ENCODE measurements at places on chromosomes 12 and 14.

DNA sequence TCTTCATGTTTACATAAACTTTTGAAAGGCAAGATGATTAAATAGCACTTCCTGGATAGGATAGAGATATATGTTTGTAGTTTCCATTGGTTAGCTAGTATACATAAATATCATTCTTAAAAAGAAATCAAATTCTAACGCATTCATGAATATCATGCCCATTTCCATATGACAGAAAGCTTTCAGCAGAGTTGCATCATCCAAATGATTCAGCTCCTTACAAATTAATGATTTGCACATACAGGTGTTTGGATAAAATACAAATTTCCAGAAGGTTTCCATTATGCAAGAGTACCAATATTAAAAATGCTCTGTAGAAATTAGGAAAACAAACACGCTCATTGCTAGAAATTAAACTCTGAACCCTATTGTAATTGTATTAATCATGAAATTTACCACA, 264.4 kb downstream of the FOXG1 start:
- DNase-seq = no peak

GRCh38 chr12:76094754-76095153, 10.3 kb upstream of the NAP1L1 start:
- DNase-seq = no peak

DNA sequence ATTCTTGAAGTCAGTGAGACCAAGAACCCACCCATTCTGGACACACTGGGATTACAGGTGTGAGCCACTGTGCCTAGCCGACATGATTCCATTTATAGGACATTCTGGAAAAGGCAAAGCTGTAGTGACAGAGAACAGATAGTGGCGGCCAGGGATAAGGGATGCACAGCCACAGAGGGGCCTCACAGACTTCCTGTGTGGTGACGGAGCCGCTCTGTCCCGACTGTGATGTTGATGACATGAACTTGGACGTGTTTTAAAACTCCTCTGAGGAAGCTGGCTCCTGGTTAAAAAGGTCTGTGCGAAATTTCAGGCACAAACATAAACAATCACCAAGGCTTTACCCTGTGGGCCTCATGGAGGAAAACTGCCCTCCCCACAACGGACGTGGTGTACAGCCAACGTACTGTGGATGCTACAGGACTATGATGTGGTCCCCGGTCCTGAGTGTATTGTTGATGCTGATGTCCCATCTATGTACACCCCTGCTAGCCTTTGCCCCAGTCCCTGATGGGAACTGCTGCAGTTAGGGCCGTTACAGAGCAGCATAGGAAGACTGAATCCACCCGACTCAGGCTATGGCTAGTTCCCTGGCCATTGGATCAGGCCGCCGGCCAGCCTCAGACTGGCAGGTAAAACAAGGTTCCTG, 15.9 kb downstream of the ZNF605 start:
- no peak for DNase-seq

DNA sequence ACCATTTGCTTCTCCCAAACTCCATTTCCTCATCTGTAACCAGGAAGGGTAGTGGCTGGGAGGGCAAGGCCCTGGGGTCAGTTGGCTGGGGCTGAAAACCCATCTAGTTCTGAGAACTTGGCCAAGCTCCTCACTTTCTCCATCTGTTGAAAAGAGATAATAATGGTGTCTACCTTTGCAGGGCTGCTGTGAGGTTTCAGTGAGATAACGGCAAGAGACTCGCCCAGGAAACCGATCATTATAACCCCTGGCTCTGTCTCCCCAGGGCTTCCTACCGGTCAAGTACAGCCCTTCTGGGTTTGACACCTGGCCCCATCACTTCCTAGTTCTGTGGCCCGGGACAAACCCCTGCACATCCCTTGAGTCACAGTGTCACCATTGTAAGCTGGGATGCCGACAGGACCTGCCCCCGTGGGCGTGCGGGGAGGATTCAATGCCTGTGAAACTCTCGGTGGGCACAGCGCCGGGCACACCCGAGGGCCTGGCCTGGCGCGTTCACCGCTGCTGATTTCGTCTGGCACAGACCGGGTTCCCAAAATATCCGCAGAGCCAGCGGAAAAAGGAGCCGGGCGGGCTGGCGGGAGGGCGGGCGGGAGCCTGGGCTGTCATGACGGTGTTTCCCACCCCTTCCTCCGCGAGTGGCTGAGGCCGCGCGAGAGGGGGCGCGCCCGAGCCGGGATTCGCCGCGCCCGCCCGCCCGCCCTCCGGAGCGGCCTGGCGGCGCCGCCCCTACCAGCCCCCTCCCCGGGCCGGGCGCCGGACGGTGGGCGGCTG, 4.4 kb downstream of the KMT5A start:
- DNase-seq = peak; percentile 95

GRCh38 chr12:87430444-87430843, 598.8 kb downstream of the C12orf50 start:
- no peak for DNase-seq

DNA sequence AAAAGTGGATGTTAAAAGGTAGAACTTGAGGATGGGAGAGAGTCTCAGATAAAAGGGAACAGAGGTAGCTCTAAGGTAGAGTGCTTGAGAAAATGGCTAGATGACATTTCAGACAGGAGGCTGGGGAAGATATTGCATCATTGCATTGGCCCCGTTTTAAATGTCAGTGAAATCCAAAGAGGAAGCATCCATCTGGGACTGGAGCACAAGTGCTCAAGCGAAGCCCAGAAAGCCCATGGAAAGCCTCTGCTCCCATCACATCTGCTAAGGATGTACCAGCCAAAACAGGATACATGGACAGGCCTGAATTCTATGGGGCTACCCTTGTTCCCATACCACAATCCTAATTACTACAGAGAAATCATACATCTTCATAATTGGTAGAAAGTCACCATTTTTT, 581.5 kb upstream of the TMEM132C start:
- DNase-seq = no peak

GRCh38 chr12:6458281-6459003, 6.6 kb downstream of the TAPBPL start:
- DNase-seq = no peak

- DNase-seq = no peak
These were observed 286.5 kb upstream of the TMPO start for GRCh38 chr12:98228683-98229539.

GRCh38 chr14:76918256-76918781, 92.1 kb downstream of the LRRC74A start:
- no peak for DNase-seq

- no peak for DNase-seq
These were observed 4.8 kb upstream of the NGDN start for GRCh38 chr14:23464700-23465099.

DNA sequence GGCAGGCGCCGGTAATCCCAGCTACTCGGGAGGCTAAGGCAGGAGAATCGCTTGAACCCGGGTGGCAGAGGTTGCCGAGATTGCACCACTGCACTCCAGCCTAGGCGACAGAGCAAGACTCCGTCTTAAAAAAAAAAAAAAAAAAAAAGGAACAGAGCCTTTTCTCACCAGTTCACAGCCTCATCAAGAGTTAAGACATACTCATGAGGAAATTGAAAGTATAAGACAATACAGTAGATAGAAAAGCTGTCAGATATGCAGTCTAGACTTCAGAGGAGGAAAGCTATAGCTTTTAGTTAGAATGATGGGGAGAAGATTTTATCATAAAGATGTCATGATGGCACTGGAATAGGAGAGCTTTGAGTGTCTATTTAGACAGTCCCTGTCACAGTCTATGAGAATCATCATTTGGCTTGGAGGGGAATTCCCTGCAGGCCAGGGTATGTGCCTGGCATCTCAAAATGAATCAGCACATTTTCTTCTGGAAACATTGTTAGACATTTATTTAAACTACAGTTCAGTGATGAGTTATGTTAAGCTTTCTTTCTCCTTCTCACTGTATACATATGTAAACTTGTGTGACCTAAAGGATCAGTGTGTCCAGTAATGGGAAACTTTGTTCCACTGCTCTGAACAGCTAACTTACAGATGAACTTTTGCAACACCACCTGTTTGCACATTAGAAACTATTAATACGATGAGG, 2.9 kb upstream of the RAB35 start:
- no peak for DNase-seq

DNA sequence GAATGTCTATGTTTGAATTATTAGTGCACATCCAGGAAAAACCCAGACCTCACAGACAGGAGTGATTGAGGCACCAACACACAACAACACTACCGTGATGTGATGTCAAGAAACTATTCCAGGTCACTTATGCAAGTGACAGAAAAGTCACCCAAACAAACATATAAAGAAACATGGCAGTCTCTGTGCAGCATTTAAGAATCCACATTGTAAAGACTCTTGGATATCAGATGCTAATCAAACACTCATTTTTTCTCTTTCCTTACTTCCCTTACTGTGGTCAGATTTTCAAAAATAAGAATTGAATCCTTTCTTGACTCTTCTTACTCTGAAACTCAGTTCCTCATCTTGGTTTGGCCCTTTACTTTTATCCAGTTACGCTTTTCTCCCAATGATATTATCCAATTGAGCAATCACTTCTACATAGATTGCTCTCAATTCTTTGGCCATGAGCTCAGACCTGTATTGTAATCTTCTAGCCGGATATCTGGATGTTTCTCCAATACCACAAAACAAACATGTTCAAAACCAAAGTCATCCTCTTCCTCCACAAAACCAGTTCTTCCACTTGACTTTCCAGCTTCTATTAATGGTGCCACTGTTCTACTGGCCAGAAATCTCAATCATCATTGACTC, 115.4 kb downstream of the DUSP6 start:
- DNase-seq = no peak

DNA sequence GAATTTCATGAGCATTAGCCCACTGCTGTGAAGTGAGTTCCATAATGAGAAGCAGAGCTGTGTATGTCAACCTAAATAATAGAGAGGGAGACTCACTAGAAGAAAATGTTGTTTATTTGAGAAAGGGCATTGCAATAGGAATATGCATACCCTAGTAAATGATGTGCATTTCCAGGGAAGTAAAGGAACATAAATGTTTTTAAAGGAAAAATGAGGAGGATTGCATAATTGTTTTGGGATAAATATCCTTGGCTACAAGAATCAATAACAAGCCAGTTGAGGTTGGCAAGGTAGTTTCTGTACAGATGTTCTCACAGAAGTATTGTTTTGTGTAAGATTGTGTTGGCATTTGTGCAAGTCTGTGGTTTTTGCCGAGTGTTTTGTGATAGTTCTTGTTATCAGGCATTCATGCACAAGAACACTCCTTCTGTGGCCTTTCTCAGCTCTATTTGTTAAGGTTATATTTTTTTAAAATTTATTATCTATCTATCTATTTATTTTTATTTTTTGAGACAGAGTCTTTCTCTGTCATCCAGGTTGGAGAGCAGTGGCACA, 47.1 kb downstream of the EMP1 start:
- no peak for DNase-seq

DNA sequence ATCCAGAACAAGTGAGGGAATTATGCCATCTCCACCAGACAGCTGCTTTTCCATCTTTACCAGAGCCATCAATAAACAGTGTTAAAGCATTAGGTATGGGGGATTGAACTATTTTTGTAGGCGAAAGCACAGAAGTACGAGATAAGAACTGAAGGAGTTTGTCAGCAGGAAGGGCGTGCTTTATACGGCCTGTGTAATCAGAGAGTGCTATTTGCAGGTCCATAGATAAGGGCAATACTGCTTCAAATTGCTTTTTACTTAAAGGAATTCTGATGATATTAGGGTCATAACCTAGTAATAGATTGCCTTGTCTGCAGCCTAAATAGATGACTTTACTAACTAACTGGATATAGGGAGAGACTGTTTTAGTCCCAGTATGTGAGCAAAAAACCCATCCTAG, 20.3 kb upstream of the CLEC4E start:
- DNase-seq = no peak

DNA sequence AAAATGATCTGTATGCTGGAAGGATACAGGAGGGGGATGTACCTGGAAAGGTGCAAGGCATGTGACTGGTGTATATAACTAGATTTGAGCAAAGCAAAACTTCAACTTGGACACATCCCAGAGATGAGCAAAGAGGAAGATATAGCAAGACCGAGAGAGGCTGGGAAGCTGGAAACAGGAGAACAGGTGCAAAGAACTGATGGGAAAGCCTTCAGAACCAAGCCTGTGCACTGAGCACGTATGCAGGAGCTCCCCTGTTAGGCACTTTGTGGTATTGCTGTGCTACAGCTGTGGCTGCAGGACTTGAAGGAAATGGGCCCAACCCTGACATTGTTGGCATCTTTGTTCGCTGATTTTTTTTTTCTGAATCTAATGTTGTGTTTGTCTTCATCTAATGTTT, 120.7 kb upstream of the PWP1 start:
- DNase-seq = no peak

- no peak for DNase-seq
These were observed 95.2 kb downstream of the GTF2A1 start for GRCh38 chr14:81125536-81125935.

GRCh38 chr12:49093792-49094159, 825 bp downstream of the DHH start:
- no peak for DNase-seq

- no peak for DNase-seq
These were observed 36.6 kb downstream of the SPATA7 start for GRCh38 chr14:88422047-88422446.

DNA sequence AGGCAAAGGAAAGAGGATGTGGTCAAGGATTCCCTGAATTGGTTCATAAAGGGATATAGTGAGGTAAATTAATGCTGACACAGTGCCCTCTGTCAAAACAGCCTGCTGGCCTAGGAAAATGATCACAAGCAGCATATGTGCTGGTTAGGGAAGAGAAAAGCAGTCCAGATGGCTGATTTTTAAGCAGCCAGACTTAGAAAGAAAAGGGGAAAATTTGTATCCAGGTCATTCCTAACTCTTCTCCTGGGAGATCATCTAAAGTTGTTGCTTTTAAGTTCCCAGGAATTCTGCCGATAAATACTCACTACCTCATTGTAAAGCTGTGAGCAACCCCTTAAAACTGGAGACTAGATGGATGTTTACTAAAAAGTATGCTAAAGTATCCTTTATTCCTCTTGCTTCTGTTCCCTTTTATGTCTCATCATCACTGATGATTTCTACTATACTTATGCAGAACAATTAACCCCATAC, 46.4 kb upstream of the CNOT2 start:
- no peak for DNase-seq

DNA sequence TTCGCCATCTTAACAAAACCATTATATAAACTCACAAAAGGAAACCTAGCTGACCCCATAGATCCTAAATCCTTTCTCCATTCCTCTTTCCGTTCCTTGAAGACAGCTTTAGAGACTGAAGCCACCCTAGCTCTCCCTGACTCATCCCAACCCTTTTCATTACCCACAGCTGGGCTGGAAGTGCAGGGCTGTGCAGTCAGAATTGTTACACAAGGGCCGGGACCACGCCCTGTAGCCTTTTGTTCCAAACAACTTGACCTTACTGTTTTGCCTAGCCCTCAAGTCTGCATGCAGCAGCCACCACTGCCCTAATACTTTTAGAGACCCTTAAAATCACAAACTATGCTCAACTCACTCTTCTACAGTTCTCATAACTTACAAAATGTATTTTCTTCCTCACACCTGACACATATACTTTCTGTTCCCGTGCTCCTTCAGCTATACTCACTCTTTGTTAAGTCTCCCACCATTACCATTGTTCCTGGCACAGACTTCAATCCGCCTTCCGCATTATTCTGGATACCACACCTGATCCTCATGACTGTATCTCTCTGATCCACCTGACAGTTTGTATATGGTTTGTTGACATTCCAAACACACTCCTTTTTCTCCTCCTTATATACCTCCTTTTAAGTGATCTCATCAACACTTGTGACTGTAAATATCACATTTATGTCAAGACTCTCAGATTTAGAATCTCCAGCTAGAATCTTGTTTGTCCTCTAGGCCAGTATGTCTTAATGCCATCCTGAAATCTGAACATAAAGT, 208.7 kb downstream of the KITLG start:
- DNase-seq = no peak

GRCh38 chr12:31702047-31702446, 26.8 kb downstream of the AMN1 start:
- no peak for DNase-seq

All from GM13976 (cell line).